ENCODE measurements at places on chromosomes 2 and 18. TPM values are rescaled to one million over a fixed set of nuclear protein-coding genes. Genes with fewer than 3 reads are reported as not detected.

The EFEMP1 gene
- total RNA-seq, result 235 TPM

GRCh38 chr2:19742872-19743271 is 158.9 kb downstream of the TTC32 start:
- no peak for DNase-seq

GRCh38 chr2:208609166-208609804 is 202.7 kb downstream of the PTH2R start:
- no peak for DNase-seq

GRCh38 chr2:27281855-27282559 is at the start of gene TRIM54:
TSS of gene TRIM54 (plus strand) at chr2:27282429. CDS start at chr2:27282732, 303 bp downstream.
- no peak for DNase-seq

The SERPINB10 gene
- 0.98 TPM for total RNA-seq

- DNase-seq, result no peak
Measured at GRCh38 chr2:204491528-204491927, 53.7 kb upstream of the PARD3B start.

The LRP1B gene
- total RNA-seq, result 8.8 TPM

- DNase-seq, result no peak
Measured at GRCh38 chr2:181408861-181409260, 48.3 kb upstream of the ITGA4 start.

- no peak for DNase-seq
Measured at GRCh38 chr2:223532712-223533111, 69.4 kb downstream of the SCG2 start.

DNA sequence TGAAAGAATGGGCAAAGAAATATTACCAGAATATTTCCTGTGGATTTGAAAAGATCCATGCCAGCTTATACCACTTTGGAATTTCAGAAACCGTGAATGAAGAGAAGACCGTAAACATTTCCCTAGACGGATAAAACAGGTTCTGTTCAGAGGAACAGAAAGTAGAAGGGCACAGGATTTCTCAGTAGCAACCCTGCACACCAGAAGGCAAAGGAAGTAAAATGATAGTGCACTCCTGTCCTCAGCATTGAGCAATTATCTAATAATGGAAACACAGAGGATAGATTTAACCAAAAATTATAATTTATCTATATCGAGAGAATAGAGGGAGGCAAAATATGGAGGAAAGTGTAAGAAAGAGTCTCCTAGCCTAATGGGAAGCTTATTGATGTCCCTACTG is 87.0 kb upstream of the ITGA6 start:
- no peak for DNase-seq

GRCh38 chr2:69603146-69603743 is 40.3 kb downstream of the AAK1 start:
- peak; percentile 16 for DNase-seq

- DNase-seq, result no peak
Measured at GRCh38 chr2:174395969-174396630, 570 bp downstream of the SCRN3 start.

GRCh38 chr2:102033031-102033749 is 41.4 kb downstream of the IL1R2 start:
- DNase-seq, result peak; percentile 88

- no peak for DNase-seq
Measured at GRCh38 chr2:88818381-88818780, 126.9 kb downstream of the RPIA start.

DNA sequence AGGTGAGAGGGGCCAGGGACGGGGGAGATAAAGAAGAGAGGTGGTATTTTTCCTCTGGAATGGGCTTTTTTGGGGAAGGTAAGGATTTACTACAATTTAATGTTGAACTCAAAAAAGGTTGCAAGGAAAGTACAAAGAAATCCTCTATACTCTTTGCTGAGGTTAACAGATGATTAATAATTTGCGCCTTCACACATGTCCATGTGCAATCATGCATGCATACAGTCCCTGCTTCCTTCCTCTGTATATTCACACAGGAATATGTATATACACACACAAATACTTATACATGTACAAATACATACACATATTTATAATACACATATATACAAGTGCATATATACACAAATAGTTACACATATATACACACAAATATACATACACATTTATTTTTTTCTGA is 193.4 kb downstream of the NBAS start:
- DNase-seq, result no peak

The GLI2 gene
- total RNA-seq, result 16.2 TPM

- no peak for DNase-seq
Measured at GRCh38 chr2:80700961-80701360, 396.4 kb upstream of the LRRTM1 start.

The ST8SIA5 gene
- total RNA-seq, result not detected

DNA sequence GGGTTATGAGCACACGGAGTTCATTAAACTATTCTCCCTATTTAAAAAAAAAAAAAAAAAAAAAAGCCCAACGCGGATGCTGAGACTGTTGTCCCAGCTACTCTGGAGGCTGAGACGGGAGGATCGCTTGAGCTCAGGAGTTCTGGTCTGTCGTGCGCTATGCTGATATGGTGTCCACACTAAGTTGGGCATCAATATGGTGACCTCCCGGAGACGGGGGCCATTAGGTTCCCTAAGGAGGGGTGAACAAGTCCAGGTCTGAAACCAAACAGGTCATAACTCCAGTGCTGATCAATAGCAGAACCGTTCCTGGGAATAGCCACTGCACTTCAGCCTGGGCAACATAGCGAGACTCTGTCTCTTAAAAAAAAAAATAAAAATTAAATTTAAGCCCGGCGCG is 12.9 kb upstream of the ANKRD53 start:
- no peak for DNase-seq
